Activated CD4-positive, alpha-beta memory T cell treated with anti-CD3 and anti-CD28 coated beads, Interleukin-2, amount 10 ng/mL, durations not matched to agents 7 days and 5 days (primary cell): ENCODE measurements at places on chromosomes 11 and 22.
A peak's percentile ranks its signal among the peaks of the same experiment; 100 is the strongest.

DNA sequence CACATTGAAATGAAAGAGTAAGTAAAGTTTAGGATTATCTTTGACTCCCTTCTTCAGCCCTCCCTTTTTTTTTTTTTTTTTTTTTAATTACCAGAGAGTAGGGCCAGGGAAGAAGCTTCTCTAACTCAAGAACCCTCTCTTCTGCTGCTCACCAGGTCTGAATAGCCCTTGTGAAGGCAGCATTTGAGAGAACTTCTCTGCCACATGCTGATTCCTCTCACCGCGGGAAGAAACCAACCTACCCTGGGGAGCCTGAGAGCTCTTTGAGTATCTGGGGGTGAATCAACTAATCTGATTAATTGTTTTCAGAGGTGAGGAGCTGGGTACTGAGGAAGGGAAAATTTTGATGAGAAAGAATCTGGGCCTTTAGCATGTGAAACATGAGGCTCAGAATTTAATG lies 434.5 kb upstream of the CCDC90B start:
- no peak for DNase-seq

- DNase-seq, result no peak
Measured at GRCh38 chr11:83046621-83047172, 25.0 kb downstream of the RAB30 start.

DNA sequence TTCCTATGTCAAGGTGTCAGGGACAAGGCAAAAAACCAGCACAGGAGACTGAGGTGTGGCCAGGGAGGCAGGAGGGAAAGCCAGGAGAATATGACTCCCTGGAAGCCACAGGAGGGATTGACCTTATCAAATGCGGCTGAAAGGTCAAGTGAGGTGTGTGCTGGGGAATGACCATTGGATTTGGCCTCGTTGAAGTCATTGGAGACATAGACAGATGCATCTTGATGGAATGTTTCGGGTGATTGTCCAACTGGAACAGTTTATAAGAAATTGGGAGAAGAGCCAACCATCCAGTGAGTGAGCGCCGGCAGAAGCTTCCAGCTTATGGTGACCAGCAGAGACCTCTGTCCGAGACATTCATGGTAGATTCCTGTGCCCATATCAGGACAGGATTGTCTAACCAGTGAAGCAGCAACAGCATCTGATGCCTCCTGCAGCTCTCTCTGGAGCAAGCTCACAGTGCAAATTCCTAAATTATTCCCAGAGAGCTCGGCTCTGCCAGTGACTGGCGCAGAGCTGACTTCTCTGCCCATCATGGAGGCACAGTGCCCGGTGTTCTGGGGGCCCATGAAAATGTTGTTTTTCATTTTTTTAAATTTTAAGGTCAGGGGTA lies 95.4 kb downstream of the MYO18B start:
- no peak for DNase-seq

DNA sequence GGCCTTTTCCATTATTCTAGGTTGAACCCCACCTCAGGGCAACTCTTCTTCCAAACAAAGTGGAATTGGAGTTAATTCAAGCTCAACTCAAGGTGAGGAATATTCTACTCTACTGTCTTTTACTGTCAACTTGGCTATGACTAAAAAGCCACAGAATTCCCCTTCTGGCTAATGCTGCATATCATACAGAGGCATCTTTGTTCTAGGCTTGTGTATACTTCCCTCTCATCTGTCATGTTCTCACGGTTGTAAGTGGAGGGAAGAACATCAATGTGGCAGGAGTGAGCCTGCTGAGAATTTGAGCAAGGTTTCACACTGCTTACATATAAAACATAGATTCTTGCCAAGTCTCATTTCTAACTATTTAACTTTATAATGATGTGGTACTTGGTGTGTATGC lies 921.4 kb upstream of the CNTN5 start:
- no peak for DNase-seq

GRCh38 chr11:31529189-31529588 lies 19.6 kb downstream of the ELP4 start:
- no peak for DNase-seq

GRCh38 chr22:46754110-46754799 lies 8.2 kb upstream of the TBC1D22A start:
- peak; percentile 50 for DNase-seq

- DNase-seq, result no peak
Measured at GRCh38 chr11:106397787-106398501, 320.5 kb downstream of the AASDHPPT start.

DNA sequence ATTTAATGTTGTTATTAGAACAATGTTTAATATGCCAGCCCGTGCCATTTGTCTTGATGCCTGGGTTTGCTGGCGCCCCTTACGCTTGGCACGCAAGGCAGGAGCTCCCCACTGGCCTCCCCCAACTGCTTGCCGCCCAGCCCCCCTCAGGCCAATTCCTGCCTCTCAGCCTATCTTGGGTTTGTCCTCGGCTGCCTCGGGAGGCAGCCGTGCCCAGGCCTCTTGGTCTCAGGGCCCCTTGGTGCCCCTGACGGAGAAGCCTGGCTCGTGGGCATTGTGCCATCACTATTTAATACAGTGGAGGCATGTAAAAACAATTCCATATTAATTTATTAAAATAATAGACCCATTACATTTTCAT lies 119.8 kb downstream of the KCNQ1OT1 start:
- no peak for DNase-seq

DNA sequence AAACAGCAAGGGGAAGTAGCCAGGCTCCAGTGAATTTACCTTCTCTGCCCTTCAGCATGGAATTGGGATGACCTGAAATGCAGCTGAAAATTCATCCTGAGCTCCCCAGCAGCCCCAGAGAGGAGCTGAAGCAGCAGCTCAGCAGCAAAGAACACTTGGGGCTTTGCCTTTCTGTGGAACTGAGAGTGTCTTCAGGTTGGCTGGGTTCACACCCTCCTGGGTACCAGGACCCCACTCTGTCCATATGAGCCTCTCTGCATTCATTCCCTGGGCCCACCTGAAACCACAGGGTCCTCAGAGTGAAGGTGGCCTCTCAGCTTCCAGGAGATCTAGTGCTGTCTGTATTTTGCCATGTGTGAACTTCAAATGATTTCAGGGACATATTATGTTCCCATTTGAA lies 429.2 kb downstream of the MN1 start:
- DNase-seq, result no peak

- DNase-seq, result no peak
Measured at GRCh38 chr11:76629853-76630599, 40.5 kb downstream of the LRRC32 start.

DNA sequence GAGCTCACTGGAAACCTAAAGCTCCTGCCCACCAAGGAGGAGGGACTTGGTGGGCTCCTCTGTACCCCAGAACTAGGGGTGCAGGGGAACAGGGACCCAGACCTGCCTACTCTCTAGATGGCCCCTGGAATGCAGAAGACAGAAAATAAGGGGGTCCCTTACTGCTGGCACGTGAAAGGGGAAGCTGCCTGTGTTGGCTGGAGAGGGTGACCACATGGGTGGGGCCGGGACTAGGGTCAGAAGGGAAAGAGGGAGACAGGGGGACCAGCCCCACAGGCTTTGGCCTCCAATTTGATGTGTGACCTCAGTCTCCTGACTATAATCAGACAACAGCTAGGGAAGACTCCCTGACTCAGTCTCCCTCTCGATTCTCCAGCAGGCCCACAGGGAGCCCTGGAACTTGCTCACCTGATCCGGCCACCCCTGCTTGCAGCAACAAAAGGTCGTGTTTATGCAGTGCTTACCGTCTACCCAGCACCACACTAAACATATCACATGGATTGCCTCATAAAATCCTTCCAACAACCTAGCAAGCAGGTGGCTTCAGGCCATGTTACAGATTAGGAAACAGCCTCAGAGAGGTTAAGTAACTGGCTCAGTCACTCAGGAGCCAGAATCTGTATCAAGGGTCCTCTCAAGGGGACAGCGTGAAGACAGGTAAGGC lies 10.2 kb downstream of the ARAP1 start:
- no peak for DNase-seq

DNA sequence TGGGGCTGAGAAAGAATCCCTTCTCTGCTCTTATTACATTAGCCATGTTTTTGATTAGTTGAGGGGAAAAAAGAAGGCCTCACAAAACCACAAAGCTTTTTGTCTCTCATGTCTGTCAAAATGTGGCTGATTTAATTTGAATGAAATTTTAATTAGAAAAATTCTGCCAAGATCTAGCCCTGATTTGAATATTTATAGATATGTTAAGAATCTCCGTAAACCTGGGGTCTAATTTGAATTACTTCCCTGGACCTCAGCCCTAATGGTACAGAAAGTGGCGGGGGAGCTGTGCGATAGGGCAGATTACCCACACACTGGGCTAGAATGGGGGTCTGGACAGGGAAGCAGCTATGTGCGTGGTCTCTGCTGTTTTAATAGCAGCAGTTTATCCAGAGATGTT lies 141.3 kb upstream of the TTC12 start:
- no peak for DNase-seq

DNA sequence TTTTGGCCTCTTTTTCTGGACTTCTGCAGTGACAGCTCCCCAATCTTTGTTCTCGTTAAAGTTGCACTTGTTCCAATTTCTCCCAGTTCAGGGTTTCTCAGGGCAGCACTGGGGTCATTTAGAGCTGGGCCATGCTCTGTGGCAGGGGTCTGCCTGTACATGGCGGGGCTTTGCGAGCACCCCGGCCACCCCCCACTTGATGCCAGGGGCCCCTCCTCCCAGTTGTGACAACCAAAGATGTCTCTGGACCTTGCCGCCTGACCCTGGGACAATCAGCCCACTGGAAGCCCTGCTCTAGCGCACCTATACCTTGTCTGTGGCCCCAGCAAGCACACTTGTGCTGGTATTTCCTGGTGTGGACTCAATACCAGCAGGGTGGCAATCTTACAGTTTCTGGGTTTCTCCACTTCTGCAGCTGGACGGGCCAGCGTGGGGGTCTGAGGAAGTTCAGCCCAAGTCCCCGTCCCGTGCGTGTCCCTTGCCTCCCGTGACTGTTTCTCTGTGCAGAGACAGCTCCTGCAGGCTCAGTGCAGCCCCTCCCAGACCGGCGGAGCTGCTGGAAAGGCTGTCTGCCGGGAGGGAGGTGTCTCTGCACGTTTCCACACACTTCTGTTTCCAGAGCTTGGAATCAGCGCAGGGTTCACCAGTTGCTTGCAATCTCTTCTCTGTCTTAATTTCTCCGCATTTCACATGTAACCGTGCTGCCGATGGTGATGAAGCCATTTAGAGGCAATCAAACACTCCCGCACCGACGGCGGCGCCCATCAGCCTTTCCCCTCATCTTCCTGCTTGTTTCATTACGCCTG lies 1328.9 kb downstream of the BRD1 start:
- no peak for DNase-seq

- no peak for DNase-seq
Measured at GRCh38 chr11:45816614-45817013, 11.7 kb downstream of the SLC35C1 start.

DNA sequence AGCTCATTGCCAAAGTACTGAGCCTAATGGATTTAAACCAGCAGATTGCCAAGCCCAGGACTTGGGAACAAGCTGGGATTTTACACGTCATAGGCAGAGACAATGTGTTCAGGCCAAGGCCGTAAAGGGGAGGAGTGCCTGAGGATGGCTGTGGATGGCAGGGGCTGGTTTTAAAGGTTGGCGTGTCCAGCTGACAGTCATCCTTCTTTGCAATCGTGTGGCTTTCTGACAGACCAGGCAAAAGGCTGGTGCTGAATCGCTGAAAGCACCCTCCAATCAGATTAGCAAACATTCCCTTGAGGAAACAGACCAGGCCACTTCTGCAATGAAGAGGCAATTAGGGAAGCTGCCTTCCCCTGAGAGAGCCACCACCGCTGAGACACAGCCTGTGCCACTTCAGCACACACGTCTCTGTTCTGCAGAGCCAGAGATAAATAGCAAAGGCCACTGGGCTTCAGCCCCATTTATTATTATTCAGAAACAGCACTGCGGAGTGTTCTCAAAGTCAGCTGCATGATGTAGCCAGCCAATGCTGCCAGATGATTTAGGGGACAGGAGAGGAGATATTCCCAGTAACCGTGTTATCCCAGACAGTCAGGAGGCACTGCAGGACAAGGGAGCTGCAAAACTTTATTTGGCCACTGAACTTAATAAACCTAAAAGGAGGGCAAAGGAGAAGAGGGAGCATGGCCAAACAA lies 54.2 kb upstream of the CSNK2A3 start:
- DNase-seq, result no peak

DNA sequence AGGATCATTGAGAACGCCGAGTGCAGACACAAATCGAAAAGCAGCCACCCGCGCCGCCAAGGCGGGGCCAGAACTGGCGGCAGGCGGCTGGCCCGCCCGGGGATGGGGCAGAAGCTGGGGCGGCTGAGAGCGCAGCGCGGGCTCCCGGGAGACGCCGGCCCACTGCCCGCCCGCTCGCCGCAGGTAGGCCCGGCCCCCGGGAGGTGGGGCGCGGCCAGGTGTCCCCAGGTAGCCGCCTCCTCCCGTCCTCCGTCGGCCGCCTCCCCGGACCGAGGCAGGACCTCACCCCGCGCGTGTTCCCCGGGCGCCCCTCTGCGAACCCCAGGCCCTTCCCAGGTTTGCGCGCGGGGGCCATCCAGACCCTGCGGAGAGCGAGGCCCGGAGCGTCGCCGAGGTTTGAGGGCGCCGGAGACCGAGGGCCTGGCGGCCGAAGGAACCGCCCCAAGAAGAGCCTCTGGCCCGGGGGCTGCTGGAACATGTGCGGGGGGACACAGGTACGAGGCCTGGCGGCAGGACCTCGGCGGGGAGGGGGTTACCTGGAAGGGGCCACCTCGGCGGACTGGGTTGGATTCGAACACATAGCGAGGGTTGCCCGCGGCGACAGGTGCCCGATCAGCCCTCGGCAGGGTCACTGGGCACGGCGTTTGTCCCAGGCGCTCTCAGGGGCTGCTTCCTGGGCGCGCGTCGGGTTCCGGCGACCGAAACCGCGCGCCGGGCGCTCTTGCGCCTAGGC lies at the start of gene PRRG4:
TSS of gene PRRG4 (plus strand) at position 248 of the 733 bp plus-strand sequence. CDS start 603 bp downstream, outside the sequence.
- DNase-seq, result peak; percentile 59

DNA sequence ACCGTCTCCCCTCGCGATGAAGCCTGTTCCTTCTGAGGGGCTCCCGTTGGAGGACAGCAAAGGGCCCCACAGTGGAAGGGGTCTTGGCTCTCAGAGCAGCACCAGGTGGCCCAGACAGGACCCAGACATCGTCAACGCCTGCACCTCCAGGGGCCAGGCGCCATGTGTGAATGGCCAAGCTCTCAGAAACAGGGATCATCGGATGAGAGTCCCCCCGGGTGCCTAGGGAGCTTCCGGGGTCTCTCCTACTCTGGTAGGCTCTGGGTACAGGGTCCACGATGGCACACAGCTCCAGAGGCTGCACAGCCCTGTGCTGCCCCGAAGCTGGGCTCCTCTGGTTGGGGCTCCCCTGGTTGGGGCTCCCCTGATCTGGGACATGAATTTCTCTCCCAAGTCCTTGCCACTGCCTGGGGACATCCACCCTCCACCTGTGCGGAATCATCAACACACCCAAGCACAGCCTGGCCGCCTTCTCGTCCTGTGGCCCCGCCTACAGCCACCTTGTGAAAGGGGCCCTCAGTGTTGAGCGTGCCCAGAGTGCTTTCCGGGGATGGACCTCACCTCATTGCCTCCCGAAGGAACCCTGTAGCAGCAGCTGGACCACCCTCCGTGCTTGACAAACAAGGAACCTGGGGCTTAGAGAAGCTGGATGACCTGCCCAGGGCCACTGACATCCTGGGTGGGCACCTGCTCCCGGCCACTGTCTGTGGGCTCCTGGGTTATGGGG lies 929.0 kb downstream of the BRD1 start:
- DNase-seq, result no peak
